Stimulated activated CD4-positive, alpha-beta T cell treated with anti-CD3 and anti-CD28 coated beads, Interleukin-1b, Interleukin-23, amount 100 ng/mL, for 1 hour (primary cell): ENCODE measurements at places on chromosomes 13 and 19.

DNA sequence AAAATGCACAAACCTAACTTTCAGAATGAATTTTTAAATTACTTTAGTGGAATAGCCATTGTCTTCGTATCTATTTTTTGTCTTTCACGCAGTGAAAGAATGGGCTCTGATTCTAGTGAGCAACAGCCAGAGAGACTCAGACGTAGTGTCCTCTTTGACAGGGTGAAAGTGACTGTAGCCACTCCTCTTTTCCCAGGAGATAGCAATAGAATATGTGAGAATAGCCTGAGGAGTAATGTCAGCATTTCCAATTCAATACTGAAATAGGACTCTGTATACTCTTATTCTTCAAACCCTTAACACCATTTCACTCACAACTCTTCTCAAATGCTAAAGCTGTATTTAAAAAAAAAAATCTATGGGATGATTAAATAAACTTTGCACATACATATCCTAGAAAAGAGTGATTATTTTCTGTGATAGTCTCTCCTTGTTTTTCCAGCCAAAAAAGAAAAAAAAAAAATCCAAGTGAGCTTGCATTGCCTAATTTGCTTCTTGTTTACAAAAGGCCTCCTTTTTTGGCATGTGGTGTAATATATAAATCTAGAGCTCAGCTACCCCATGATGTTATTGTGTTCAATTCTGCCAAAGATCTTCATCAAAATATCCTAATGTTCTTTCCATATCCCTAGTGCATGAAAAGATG, 626.1 kb upstream of the SLITRK6 start:
- DNase-seq, result no peak

DNA sequence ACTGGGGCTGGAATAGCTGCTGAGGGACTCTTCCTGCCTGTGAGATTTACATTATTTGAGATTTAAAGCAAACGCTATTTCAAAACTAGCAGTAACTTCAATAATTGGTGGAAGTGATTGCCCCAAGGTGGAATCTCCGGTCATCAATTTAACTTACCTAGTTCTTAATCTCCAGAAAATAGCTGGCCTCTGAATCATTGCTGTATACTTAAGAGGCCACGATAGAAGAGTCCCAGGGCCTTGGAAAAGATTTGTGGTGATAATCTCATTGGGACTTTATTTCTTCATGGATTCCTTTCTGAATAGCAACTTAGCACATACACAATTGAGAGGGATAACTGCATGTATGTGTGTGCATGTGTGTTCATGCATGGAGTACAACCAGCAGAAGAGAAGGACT, 120.2 kb downstream of the DNAJC15 start:
- DNase-seq, result no peak

DNA sequence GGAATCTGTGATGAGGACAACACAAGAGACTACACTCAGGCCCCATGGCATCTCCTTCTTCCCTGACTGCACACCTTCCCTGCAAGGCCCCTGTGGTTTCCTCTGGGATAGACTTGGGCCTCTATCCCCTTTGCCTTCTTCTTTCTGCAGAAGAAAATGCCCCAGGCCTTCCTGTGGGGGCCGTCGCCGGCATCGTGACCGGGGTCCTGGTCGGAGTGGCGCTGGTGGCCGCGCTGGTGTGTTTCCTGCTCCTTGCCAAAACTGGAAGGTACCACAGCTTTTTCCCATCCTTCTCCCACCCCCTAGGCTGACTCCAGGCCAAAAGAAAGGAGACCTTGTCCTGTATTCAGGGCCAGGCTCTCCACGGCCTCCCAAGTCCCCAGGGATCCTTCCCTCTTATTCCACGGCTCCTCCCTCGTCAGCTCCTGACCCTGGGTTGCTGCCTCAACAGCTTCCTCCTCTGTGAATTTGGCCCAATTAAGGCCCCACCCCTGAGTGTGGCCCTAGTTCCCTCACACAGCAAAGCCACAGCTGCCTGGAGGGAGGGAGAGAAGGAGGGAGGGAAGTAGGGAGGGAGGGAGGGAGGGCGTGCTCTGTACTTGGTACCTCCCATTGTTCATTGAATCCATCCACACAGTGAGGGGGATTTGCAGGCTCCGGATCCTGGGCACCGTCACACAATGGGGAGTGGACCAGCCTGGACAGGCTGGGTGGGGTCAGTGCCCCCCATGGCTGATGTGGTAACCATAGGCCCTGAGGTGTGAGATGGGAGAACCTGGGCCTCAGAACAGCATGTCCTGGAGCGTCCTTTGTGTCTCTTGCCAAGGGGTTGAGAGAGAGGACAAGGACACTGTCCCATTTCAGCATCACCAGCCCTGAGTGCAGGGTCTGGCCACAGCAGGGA, 12.5 kb downstream of the CEACAM3 start:
- DNase-seq, result no peak

- DNase-seq, result no peak
Observed at GRCh38 chr13:22561581-22561980, 619.2 kb upstream of the SGCG start.

GRCh38 chr13:76647550-76647949, 238.7 kb downstream of the KCTD12 start:
- no peak for DNase-seq

- DNase-seq, result no peak
Observed at GRCh38 chr19:54677217-54677616, 14.4 kb downstream of the LILRB4 start.
